ENCODE measurements at places on chromosomes 5 and 9. TPM values are rescaled to one million over a fixed set of nuclear protein-coding genes. Genes with fewer than 3 reads are reported as not detected.

DNA sequence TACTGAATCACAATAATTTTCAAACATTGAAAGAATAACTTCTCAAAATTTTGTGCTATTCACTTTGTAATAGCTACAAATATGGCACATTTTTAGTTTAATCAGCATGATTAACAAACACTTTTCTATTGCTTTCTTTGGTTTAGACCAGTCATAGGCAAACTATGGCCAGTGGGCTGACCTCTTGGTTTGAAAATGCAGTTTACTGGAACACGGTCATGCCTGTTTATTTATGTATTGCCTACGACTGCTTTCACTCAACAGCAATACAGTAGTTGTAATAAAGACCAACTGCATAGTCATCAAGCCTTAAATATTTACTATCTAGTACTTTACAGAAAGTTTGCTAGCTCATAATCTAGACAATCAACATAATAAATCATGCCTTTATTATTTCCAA lies 810.8 kb downstream of the TLE1 start:
- H3K4me1 ChIP-seq: peaks cover 24% of the 10 kb centered on the region
- H3K27me3 ChIP-seq: no peaks in the 10 kb centered on the region
- H3K27ac ChIP-seq: no peak overlapping the region
- DNase-seq: no peak

GRCh38 chr5:12016159-12016746 lies 112.0 kb upstream of the CTNND2 start:
- H3K27me3 ChIP-seq: no peaks in the 10 kb centered on the region
- H3K36me3 ChIP-seq: no peaks in the 10 kb centered on the region
- no peak overlapping the region for H3K27ac ChIP-seq
- peak; percentile 43 for DNase-seq

- peaks cover 54% of the 10 kb centered on the region for H3K4me1 ChIP-seq
- peaks cover 94% of the 10 kb centered on the region for H3K27me3 ChIP-seq
- peak overlapping the region; percentile 61 for H3K4me3 ChIP-seq
- DNase-seq: no peak
Observed at GRCh38 chr5:135030123-135030955, 3.7 kb downstream of the PITX1 start.

DNA sequence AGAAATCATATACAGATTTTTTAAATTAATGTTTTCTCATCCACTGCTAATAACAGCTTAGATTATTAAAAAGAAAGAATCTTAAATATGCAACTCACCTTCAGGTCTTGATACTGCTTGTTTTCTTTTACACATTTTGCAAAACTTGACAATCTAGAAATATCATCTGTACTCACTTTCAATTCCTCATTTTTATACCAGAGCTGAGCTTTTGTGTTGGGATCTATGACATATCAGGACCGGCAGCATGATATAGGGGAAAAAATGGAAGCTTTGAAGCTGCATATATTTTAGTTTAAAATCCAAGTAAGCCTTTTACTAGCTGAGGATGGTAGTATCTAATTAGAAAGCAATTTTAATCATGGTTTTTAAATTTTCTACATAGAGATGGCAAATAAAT lies 75.7 kb upstream of the SMARCA2 start:
- no peaks in the 10 kb centered on the region for H3K27me3 ChIP-seq
- no peaks in the 10 kb centered on the region for H3K36me3 ChIP-seq
- no peak overlapping the region for H3K4me3 ChIP-seq
- DNase-seq: no peak
- H3K4me1 ChIP-seq: 0 out of 2 replicates have a peak, but pooled peaks cover 3% of the 10 kb centered on the region

DNA sequence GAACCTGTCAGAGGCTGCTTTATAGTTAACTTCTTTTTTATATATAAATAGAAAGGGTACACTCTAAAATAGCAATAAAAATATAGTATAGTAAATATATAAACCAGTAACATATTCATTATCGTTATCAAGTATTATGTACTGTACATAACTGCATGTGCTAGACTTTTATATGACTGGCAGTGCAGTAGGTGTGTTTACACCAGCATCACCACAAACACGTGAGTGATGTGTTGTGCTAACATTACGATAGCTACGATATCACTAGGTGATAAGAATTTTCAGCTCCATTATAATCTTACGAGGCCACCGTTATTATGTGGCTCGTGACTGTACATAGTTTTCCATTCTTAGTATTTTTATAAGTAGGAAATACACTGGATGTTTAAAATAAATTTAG lies 43.8 kb upstream of the MEF2C start:
- no peak for DNase-seq
- H3K36me3 ChIP-seq: no peaks in the 10 kb centered on the region
- H3K4me1 ChIP-seq: peaks cover 3% of the 10 kb centered on the region
- H3K27ac ChIP-seq: no peak overlapping the region
- no peaks in the 10 kb centered on the region for H3K27me3 ChIP-seq

GRCh38 chr5:51902512-51902911 lies 519.3 kb downstream of the ISL1 start:
- H3K4me1 ChIP-seq: no peaks in the 10 kb centered on the region
- H3K4me3 ChIP-seq: no peak overlapping the region
- H3K36me3 ChIP-seq: no peaks in the 10 kb centered on the region
- no peaks in the 10 kb centered on the region for H3K27me3 ChIP-seq

DNA sequence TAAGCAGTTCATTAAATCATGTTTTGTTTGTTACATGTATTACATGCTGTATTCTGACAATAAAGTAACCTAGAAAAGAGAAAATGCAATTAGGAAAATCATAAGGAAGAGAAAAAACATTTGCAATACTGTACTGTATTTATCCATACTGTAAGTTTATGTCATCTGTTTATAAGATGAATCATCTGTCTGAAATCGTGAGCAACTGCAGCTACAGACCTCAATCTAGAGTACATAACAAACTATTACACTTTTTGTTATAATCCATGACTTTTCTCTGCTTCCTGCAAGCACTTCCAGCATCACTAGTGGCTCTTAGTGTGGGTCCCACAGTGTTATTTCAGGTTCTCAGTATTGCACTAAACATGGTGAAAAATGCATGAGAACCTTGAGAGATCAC lies 144.4 kb upstream of the NR4A3 start:
- no peak for DNase-seq
- H3K27ac ChIP-seq: no peak overlapping the region
- H3K36me3 ChIP-seq: peaks cover 56% of the 10 kb centered on the region
- no peaks in the 10 kb centered on the region for H3K27me3 ChIP-seq
- no peak overlapping the region for H3K4me3 ChIP-seq
- peaks cover 4% of the 10 kb centered on the region for H3K4me1 ChIP-seq

GRCh38 chr9:83056174-83056573 lies 6.8 kb downstream of the RASEF start:
- H3K27me3 ChIP-seq: peaks cover 19% of the 10 kb centered on the region
- H3K27ac ChIP-seq: no peak overlapping the region
- peaks cover 18% of the 10 kb centered on the region for H3K4me1 ChIP-seq
- no peak for DNase-seq
- H3K36me3 ChIP-seq: peaks cover 8% of the 10 kb centered on the region
- no peak overlapping the region for H3K4me3 ChIP-seq

DNA sequence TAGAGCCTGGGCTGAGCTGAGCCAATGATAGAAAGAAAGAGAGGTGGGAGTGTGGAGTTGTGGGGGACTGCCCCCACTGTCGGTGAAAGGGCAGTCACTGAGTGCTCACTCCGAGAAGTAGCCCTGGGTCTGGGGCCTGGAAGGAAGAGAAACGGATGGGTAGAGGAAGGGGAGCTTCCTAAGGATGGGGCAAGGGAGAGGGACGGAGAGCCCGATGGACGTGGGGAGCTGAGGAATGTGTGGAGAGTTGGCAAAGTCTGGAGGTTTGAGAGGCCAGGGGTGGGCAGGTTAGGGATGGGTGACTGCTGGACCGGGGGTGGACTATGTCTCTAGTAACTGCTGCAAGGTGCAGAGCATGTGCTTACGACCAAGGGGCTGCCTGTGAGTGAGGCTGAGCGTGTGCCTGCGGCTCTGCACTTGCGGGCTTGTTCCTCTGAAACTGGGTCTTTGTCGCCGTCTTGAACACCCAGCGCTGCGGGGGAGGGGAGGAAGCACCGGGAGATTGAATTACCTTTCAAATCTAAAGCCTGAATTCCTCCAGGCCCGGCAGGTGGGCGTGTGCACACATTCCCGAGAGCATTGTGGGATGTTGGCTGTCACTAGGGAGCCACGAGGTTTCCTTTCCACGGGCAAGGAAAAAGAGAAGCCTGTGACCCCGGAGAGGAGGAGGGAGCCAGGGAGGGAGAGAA lies 76.4 kb upstream of the ARAP3 start:
- peak overlapping the region; percentile 56 for H3K4me3 ChIP-seq
- peak overlapping the region; percentile 12 for H3K27ac ChIP-seq
- peaks cover 49% of the 10 kb centered on the region for H3K4me1 ChIP-seq
- no peaks in the 10 kb centered on the region for H3K36me3 ChIP-seq
- peaks cover 11% of the 10 kb centered on the region for H3K27me3 ChIP-seq
- peak; percentile 64 for DNase-seq

DNA sequence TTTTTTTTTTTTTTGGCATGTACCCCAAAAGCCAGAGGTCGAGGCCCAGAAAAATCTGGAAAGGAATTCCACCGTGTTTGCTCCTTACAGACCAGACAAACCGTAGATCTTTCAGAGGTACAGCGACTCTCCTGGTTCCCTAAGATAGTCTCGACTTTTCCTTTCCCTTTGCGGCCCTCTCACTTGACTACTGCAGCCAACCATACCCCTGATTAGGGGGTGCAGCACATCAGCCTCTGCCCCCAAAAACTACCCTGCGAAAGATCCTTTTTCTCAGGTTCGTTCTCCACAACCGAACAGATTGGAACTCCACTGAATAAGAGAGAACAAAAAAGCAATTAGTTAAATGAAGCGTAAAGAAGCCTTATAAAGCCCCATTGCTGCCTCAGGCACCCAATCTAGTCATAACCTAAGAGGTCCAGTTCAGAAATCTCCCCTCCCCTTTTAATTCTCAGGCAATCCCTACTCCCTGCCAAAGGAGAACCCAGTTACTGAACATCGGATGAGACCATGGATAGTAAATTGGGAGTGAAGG lies 379 bp upstream of the TICAM2 start:
- H3K4me1 ChIP-seq: peaks cover 32% of the 10 kb centered on the region
- no peak overlapping the region for H3K27ac ChIP-seq
- no peak for DNase-seq
- H3K4me3 ChIP-seq: peak overlapping the region; percentile 62
- H3K27me3 ChIP-seq: no peaks in the 10 kb centered on the region

DNA sequence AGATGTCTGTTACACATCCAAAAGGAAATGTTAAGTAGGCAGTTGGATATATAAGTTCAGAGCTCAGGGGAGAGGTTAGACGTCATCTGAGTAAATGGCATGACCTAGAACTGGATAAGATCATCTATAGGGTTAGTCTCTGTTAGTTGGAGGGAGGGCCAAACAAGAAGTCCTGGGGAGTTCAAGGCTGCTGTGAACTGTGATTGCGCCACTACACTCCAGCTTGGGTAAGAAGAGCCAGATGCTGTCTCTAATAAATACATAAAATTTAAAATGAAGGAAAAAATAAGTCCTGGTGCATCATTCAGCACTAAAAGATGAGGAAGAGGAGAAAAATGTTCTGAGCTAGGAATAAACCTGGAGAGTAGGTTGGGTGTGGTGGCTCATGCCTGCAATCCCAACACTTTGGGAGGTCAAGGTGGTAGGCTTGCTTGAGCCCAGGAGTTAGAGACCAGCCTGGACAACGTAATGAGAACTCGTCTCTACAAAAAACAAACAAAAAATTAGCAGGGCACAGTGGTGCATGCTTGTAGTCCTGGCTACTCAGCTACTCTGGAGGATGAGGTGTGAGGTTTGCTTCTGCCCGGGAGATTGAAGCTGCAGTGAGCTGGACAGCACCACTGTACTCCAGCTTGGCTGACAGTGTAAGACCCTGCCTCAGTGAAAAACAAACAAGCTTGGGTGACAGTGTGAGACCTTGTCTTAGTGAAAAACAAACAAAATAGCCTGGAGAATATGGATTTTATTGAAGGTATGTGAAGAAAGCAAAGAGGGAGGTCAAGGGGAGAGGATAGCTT lies 123.6 kb downstream of the ACTBL2 start:
- no peaks in the 10 kb centered on the region for H3K36me3 ChIP-seq
- H3K4me1 ChIP-seq: peaks cover 4% of the 10 kb centered on the region
- H3K27me3 ChIP-seq: 0 out of 2 replicates have a peak, but pooled peaks cover 3% of the 10 kb centered on the region
- no peak overlapping the region for H3K27ac ChIP-seq
- DNase-seq: no peak

- H3K4me3 ChIP-seq: no peak overlapping the region
- H3K27me3 ChIP-seq: no peaks in the 10 kb centered on the region
- no peak overlapping the region for H3K27ac ChIP-seq
- H3K36me3 ChIP-seq: peaks cover 29% of the 10 kb centered on the region
- H3K4me1 ChIP-seq: no peaks in the 10 kb centered on the region
Observed at GRCh38 chr5:40720069-40720468, 35.7 kb downstream of the TTC33 start.

GRCh38 chr5:9524941-9525340 lies 20.9 kb downstream of the SEMA5A start:
- H3K27me3 ChIP-seq: no peaks in the 10 kb centered on the region
- no peak overlapping the region for H3K27ac ChIP-seq
- no peak for DNase-seq
- H3K36me3 ChIP-seq: no peaks in the 10 kb centered on the region

- no peak overlapping the region for H3K27ac ChIP-seq
- H3K4me3 ChIP-seq: no peak overlapping the region
- peaks cover 11% of the 10 kb centered on the region for H3K4me1 ChIP-seq
- no peaks in the 10 kb centered on the region for H3K36me3 ChIP-seq
- no peaks in the 10 kb centered on the region for H3K27me3 ChIP-seq
Observed at GRCh38 chr5:169650701-169651331, 13.7 kb downstream of the DOCK2 start.

GRCh38 chr5:27171761-27172261 lies 133.4 kb upstream of the CDH9 start:
- no peaks in the 10 kb centered on the region for H3K4me1 ChIP-seq
- H3K4me3 ChIP-seq: no peak overlapping the region
- no peak for DNase-seq
- H3K27ac ChIP-seq: no peak overlapping the region

- H3K27ac ChIP-seq: no peak overlapping the region
- H3K36me3 ChIP-seq: no peaks in the 10 kb centered on the region
- H3K27me3 ChIP-seq: no peaks in the 10 kb centered on the region
- DNase-seq: no peak
- H3K4me1 ChIP-seq: no peaks in the 10 kb centered on the region
Observed at GRCh38 chr5:170028124-170028523, 47.8 kb upstream of the INSYN2B start.

GRCh38 chr5:76207120-76207519 lies 123.9 kb downstream of the SV2C start:
- H3K36me3 ChIP-seq: peaks cover 5% of the 10 kb centered on the region
- no peak overlapping the region for H3K4me3 ChIP-seq
- DNase-seq: no peak
- no peaks in the 10 kb centered on the region for H3K27me3 ChIP-seq
- H3K4me1 ChIP-seq: peaks cover 8% of the 10 kb centered on the region

GRCh38 chr5:132389585-132390286 lies 20.2 kb downstream of the SLC22A5 start:
- no peak for DNase-seq
- H3K36me3 ChIP-seq: no peaks in the 10 kb centered on the region
- H3K27me3 ChIP-seq: no peaks in the 10 kb centered on the region
- no peak overlapping the region for H3K4me3 ChIP-seq
- no peak overlapping the region for H3K27ac ChIP-seq

GRCh38 chr9:24462951-24463350 lies 82.7 kb downstream of the IZUMO3 start:
- H3K27me3 ChIP-seq: no peaks in the 10 kb centered on the region
- no peak overlapping the region for H3K4me3 ChIP-seq
- DNase-seq: no peak
- H3K4me1 ChIP-seq: peaks cover 26% of the 10 kb centered on the region

The FRRS1L gene
- 0.71 TPM for total RNA-seq

The DDX4 gene
- total RNA-seq: 0.32 TPM

The PCDHB14 gene
- 2.6 TPM for total RNA-seq

The TNFAIP8 gene
- total RNA-seq: 18.1 TPM

The TICAM2 gene
- 1.0 TPM for total RNA-seq

The NR4A3 gene
- 0.46 TPM for total RNA-seq

The TMEM174 gene
- total RNA-seq: not detected

The CLIC3 gene
- total RNA-seq: not detected

The ARSI gene
- total RNA-seq: 5.9 TPM

The PDGFRB gene
- 7.9 TPM for total RNA-seq

Measured in WTC11 (cell line).